ENCODE measurements at places on chromosomes 13 and 19. TPM values are rescaled to one million over a fixed set of nuclear protein-coding genes. Genes with fewer than 3 reads are reported as not detected.

The ZNF708 gene
- 3.6 TPM for total RNA-seq

The SUGP1 gene
- total RNA-seq = 26.5 TPM

The ZSCAN5A gene
- total RNA-seq = 11.2 TPM

The KL gene
- 0.15 TPM for total RNA-seq

The OR10H1 gene
- not detected for total RNA-seq

The EPS8L1 gene
- total RNA-seq = 0.99 TPM

The GRIN2D gene
- 0.33 TPM for total RNA-seq

The PALM3 gene
- 0.99 TPM for total RNA-seq

The ZNF416 gene
- total RNA-seq = 6.8 TPM

The PRR36 gene
- under 0.01 TPM for total RNA-seq

The IGFLR1 gene
- total RNA-seq = 0.29 TPM

The ZNF471 gene
- total RNA-seq = 5.0 TPM

The TSSK6 gene
- total RNA-seq = 4.5 TPM

The APOC1 gene
- 0.58 TPM for total RNA-seq
